ENCODE measurements at places on chromosomes 12 and 14.

GRCh38 chr12:16347391-16348298 is at the start of gene MGST1:
Gene MGST1, plus strand, starts transcription at chr12:16347645. Its CDS starts 6,608 bp downstream, at chr12:16354253.
- DNase-seq, result no peak

- DNase-seq, result no peak
These were observed 44.0 kb downstream of the PAH start for GRCh38 chr12:102873077-102873476.

DNA sequence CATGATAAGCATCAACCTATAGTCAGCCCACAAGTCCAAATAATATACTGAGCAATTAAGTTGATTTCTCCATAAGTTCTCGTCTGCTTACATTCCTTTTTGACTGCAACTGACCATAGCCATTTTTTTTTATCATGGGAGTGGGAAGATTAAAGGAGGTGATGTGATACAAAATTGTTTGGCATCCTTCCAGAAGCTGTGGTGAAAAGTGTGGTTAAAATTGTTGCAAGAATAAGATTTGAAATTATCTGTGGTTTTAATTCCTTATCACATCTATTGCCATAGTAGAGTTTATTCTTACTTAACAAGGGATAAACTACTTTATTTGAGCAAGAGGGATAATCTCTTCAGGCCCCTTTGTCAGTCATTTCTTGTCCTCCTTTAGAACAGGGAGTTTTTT is 50.7 kb downstream of the LIN52 start:
- no peak for DNase-seq

GRCh38 chr14:24243336-24243836 is 963 bp upstream of the TINF2 start:
- no peak for DNase-seq

GRCh38 chr14:45621731-45622130 is 368.7 kb upstream of the MIS18BP1 start:
- DNase-seq, result no peak

GRCh38 chr12:11661491-11662089 is 12.1 kb downstream of the ETV6 start:
- no peak for DNase-seq

GRCh38 chr12:54602661-54603060 is 14.2 kb upstream of the PPP1R1A start:
- DNase-seq, result no peak

GRCh38 chr12:125255935-125256633 is 190.8 kb downstream of the AACS start:
- DNase-seq, result no peak

GRCh38 chr14:64364907-64365306 is 23.2 kb upstream of the MTHFD1 start:
- DNase-seq, result no peak

DNA sequence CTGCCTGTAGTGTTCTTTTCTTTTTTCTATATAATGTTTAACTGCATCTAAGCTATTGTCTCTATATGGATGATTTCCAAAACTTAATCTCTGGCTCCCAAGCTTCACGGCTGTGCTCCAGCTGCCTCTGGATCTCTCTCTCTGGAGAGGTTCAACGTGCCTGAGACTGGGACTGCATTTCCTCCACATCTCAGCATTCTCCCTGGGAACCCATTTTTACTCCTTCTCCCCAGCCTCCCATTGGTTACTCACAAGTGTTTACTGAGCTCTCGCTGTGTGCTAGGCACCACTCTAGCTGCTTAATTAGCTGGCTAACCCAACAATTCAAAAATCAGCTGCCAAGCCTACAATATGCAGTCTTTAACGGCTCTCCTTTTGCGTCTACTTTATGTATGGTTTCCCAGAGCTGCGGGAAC is 34.7 kb downstream of the FBXL14 start:
- DNase-seq, result no peak

- DNase-seq, result no peak
These were observed 790.6 kb downstream of the DIO2 start for GRCh38 chr14:79420725-79421124.

DNA sequence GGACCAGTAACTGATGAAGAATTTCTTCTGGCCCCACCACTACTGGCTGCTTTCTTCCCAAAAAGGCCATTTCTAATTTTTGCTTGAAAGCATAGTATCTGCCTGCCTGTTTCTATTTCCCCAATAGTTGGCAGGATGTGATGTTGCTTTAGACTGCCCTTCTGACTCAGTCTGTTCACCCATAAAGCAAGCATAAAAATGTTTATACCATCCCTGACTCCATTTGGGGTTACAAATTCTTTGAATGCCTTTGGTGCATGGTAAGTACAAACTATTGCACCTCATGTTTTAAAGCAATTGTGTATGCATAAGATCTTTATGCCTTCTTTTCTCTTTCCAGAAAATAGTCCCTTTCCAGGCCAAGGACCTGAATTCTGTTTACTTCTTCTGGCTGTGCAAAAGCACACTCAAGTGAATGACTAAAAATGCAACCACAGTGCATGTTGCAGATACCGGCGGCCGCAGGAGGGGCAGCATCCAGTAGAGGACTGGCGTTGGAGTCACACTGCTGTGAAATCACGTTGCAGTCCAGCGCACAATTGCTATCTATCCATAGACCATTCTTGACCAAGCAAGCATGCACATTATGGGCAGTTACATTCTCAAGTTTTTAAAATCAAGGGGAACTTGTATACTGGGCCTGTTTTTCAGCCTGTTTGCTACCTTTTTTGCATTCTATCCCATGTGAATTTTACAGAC is 82.4 kb downstream of the SLC5A8 start:
- no peak for DNase-seq

DNA sequence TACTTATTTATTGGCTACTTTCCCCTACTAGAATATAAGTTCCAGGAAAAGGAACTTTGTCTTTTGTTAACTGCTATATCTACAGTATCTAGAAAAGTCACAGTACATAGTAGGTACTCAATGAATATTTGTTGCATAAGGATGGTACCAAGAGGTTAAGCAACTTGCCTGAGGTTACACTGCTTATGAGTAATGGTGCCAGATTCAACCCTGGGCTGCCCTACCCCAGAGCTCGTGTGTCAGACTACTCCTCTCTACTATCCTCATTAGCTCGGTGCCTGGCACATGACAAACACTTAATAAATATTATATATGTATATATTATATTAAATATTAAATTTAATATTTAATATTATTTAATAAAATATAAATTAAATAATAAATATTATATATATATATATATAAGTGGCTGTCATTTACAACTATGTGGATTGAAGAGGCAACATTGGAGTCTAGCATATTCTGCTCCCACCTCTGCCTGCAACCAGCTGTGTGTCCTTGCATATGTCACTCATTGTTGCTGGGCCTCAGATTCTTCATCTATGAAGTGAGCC is 25.4 kb downstream of the UTP20 start:
- no peak for DNase-seq

GRCh38 chr14:101780887-101781239 is 19.4 kb downstream of the PPP2R5C start:
- no peak for DNase-seq

- no peak for DNase-seq
These were observed 266.2 kb downstream of the KTN1 start for GRCh38 chr14:55845963-55846825.

GRCh38 chr12:2212971-2213869 is 160.4 kb downstream of the CACNA1C start:
- DNase-seq, result no peak

DNA sequence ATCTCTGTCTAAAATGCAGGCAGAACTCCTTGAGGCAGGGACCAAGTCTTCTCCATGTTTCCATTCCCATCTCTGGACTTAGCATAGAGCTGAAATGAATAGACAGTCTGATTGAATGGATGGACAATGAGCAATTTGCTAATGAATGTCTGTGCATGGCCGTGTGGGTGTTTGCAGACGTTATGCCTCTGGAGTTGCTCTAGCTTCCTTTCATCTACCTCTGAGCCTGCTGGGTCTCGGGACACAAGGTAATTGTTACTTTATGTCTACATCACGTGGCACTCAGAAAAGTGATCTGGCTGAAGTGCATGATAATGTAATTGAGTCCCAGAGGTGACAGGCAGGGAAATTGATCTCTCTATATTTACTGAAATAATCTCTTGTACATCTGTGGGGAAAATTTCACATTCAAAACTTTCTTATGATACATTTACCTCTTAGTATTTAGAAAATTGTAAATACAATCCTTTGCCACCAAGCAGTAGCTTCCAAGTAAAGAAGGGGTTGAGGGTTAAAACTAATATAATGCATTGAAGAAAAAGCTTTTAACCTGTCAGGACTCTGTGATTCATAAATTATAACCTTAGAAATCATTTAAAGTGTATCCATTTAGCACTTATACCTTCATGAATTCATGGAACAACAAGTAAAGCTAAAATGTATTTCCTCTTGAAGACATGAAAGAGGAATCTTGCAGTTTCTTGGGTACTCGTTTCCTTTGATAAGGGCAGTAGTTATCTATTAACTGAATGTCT is 424.1 kb downstream of the APAF1 start:
- no peak for DNase-seq

- DNase-seq, result no peak
These were observed 191.4 kb downstream of the TTC7B start for GRCh38 chr14:90624732-90625400.

DNA sequence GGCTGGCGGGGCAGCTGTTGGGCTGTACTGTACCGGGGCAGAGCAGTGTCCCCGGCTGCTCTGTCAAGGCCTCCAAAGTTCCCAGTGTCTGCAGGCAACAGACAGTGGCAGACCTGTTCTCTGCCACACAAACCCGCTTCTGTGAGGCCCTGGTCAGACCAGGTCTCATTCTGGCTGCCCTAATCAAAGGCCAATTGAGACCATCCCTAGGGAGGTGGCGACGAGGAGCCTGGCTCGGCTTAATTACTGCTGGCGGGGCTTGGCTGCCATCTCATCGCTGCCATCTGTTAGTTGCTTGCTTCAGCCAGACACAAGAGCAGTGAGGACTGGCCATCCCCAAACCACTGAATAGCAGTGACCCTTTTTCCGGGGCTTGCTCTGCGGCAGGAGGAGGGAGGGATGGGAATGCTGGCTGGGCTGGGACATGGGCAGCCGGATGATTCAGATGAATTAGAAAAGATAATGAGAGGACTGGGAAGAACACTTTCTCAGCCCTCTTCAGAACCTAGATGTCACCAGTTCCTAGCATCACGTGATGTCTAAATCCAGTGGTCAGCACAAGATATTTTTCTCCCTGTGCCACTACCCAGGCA is 24.5 kb downstream of the ERG28 start:
- DNase-seq, result no peak

DNA sequence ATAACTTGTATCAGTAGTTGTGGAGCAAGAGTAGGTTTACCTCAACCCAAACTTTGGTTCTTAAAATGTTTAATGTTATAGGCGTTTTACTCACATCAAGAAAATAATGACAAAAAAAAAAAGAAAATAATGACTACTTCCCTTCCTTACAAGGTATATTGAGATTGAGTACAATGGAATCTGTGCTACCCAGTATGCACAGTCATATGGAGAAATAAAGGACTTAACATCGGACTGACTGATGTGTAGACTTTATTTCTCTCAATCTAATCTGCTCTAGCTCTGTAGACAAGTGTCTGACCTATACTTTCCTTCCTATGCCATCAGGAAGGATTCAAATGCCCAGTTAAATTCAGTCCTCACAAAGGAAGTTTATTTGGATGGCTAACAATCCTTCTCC is 14.4 kb downstream of the MUCL1 start:
- DNase-seq, result no peak

DNA sequence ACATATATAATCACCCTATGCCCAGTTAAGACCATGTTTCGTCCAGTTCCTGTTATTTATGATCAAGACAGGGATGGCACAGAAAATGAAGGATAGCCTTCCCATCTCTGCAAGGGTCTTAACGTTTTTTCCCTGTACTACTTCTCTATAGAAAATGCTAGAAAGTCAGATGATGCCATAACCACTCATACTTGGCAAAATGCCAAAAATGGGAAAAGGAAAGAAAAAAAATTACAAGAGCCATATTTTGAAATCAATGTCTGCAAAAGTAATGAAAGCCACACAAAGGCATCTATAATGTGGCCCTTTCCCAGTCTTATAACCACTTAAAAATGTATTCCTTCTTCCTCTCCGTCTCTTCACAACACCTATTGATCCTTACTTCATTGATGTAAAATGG is 1.8 kb upstream of the MYL6B start:
- no peak for DNase-seq

DNA sequence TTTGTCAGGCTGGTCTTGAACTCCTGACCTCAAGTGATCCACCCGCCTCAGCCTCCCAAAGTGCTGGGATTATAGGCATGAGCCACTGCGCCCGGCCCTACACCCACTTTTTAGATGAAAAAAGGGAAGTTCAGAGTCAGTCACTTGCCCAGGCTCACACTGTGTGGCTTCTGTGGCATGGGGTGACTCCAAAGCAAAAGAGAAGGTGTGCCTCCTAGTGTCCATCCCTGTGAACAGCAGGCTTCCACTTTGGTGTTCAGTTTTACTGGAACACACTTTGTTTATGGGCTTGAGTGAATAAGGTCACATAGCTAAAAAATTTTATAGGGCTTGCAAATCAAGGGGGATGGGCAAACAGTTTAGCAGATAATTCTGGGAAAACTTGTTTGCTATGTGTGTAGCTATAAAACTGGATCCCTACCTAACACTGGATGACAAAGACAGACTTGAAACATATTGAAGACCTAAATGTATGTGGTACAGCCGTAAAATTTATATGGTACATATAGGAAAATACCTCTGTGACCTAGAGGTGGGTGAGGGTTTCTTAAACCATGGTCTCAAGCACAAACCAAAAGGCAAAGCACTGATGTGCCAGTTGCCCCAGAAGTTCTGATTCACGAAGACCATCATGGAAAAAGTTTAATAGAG is 54.9 kb downstream of the EID3 start:
- peak; percentile 28 for DNase-seq

DNA sequence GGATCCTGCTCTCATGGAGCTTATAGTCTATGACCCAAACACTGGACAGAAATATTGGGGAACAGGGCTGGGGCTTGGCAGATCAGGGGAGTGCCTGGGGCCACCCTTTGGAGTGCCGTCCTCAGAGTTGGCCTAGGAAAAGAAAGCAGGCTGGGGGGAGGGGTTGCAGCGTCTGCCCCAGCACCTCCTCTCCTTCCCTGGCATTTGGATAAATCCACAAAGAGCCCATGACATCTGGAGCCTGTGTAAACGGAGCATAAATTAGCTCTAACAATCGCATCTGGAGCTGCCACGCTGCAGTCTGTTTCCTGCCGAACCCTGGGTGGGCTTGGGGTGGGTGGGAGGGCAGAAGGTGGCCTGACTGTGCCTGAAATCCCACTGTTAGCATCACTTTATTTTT is 63.8 kb downstream of the MVK start:
- DNase-seq, result no peak

DNA sequence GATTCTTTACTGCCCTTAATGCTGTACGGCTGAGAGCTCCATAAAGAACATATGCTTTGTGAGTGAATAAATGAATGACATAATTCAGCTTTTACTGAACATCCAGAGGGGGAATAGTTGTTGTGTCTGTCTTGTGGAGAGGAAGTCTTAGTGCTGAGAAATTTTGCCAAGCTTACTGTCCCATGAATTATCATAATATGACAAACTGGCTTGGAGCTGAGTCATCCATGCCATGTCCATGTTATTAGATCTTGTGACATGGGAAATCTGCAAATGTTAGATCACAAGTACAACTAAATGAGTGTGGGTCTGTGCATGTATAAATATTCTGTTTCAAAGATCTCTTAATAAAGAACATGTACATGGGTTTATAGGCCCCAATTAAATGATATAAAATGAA is 350.4 kb downstream of the BMP4 start:
- no peak for DNase-seq

All from stimulated activated CD8-positive, alpha-beta memory T cell treated with anti-CD3 and anti-CD28 coated beads, Interleukin-7, amount 100 ng/mL, for 24 hours (primary cell).